ENCODE measurements at places on chromosomes 3 and 15.

DNA sequence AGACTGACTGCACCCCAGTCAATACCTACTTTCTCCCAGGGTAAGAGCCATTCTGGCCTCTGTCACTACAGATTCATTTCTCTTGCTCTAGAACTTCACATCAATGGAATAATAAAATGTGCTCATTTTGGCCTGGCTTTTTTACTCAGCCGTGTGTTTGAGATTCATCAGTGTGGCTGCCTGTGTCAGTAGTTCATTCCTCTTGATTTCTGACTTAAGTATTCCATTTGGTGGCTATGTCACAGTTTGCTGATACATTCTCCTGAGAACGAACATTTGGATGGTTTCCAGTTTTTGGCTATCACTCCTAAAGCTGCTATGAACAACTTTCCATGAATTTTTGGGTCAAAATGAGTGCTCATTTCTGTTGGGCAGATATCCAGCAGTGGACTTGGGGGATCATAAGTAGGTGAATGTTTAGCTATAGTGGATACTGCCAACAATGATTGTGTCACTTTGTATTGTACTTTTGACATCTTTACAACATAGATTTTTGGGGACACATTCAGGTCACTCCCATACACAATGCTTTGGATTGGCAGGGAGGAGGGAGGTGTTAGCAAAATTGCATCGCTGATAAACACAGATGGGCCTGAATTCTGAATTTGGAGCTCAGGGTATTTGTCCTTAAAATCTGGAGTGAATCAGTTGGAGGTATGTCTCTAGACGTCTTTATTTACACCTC lies 19.8 kb upstream of the FAM107A start:
- no peak for DNase-seq

GRCh38 chr3:14245822-14246221 lies 67.2 kb downstream of the LSM3 start:
- DNase-seq, result no peak

DNA sequence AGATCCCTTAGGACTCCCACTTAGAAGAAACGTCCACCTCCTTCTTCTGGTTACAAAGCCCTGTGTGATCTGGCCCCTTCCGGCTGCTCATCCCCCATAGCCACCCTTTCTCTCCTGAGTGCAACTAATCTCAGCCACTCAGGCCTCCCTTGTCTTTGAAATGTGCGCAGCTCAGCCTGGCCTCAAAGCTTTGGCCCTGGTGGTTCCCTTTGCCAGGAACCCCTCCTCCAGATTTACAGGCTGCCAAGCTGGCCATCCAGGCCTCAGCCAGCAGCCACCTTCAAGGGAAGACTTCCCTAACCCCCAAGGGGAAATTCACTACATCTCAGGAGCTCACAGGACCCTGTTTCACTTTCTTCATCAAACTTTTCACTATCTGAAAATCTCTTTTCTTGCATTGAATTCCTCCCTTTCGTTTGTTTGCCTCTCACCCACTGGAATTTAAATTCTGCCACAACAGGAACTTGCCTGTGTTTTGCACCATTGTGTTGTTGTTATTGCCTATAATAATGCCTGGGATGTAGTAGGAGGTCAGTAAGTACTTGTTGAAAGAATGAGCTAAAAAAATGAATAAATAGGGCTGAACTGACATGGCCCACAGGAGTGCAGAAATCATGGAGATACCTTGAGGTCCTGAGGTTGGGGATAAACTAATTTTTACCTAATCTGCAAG lies 109.5 kb upstream of the PFN2 start:
- no peak for DNase-seq

GRCh38 chr3:49803465-49804140 lies 542 bp downstream of the INKA1 start:
- DNase-seq, result peak; percentile 31

GRCh38 chr3:99351122-99351521 lies 287.3 kb upstream of the COL8A1 start:
- no peak for DNase-seq

- no peak for DNase-seq
These were observed 172.6 kb downstream of the RBMS3 start for GRCh38 chr3:29453284-29454001.

- no peak for DNase-seq
These were observed 141.1 kb downstream of the NR1D2 start for GRCh38 chr3:24086206-24086605.

GRCh38 chr15:60580073-60580472 lies 101.1 kb upstream of the ICE2 start:
- DNase-seq, result no peak

GRCh38 chr15:69435985-69436384 lies 16.6 kb upstream of the RPLP1 start:
- DNase-seq, result no peak

GRCh38 chr3:18288243-18288642 lies 136.9 kb downstream of the SATB1 start:
- DNase-seq, result peak; percentile 3

- no peak for DNase-seq
These were observed 43.9 kb upstream of the TMEM158 start for GRCh38 chr3:45269952-45270351.

- no peak for DNase-seq
These were observed at the start of gene CFAP161 for GRCh38 chr15:81133782-81134461. TSS of gene CFAP161 (plus strand) at chr15:81134270. CDS start at chr15:81134330, 60 bp downstream.

DNA sequence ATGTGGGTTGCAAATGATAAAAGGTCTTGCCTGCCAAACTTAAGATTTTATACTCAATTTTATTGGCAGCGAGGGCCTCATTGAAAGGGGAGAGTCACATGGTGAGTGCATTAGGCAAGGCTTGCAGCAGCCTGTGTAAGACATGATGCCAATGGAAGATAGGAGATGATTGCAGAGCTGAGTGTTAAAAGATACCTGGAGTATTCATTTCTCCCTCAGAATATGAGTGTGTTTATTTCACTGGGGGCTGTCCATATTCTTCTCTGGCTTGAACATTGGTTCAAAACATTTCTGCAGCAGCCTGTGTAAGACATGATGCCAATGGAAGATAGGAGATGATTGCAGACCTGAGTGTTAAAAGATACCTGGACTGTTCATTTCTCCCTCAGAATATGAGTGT lies 165.2 kb upstream of the NUDT16 start:
- no peak for DNase-seq

DNA sequence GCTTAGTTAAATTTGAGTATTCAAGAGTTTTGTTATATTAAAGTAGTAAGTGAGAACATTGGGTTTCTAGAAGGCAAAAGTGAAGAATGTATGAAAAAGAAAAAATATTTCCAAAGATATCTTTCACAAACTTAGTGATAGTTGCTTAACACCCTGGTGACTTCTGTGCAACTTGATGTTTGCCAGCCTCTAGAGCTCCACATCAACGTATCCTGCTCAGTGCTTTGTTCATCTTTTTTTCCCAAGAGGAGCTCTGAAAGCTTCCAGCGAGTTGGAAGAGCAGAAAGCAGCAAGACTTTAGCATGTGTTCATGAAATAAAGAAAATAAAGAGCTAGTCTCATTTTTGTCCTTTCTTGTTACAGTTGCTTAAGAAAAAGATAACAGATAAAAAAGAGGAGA lies 225.5 kb downstream of the GRM7 start:
- no peak for DNase-seq

GRCh38 chr3:64414043-64414442 lies 188.8 kb upstream of the PRICKLE2 start:
- DNase-seq, result no peak

DNA sequence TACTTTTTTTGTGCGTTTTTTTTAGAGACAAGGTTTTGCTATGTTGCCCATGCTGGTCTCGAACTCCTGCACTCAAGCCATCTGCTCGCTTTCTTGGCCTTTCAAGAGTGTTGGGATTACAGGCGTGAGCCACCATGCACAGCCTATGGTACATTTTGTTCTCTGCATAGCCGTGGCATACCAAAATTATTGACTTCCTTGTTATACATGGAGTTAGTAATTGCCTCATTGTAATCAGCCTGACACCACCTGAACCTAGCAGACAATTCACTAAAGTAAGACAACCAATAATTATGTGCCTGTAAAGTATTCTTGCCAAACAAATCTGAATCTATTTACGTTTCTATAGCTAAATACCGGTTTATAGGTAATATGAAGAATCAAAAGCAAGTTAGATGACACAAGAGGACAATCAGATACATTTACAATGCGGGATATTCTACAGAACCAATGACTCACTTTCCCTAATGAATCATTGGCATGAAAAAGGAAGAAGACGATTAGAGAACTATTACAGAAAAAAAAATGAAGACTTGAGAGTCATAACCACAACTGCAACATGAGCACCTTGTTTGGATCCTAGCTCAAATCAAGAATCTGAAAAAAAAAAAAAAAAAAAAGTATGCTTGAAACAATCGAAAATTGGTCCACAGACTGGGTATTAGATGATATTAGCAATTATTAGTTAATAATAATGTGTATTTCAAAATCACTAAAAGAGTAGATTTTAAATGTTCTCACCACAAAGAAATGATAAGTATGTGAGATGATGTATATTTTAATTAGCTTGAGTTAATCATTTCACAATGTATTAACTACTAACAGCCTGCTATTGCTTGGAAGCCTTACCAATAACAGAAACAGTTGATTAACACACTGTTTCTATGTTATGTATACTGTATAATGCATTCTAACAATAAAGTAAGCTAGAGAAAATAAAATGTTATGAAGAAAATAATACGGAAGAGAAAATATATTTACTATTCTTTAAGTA lies 7.1 kb downstream of the GUCA1C start:
- no peak for DNase-seq

DNA sequence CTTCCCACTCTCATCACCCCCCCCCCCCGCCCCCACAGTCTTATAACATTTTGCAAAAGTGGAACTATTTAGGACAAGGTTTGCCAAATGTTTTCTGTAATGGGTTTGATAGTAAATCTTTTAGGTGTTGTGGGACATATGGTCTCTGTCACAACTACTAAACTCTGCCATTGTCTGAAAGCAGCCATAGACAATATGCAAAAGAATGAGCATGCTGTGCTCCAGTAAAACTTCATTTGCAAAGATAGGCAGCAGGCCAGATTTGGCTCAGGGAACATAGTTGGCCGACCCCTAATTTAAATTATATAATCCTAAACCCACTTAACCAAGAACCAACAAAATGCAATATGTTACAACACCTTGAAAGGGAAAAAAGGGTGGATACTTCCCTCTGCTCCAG lies 46.4 kb downstream of the TIPARP start:
- no peak for DNase-seq

DNA sequence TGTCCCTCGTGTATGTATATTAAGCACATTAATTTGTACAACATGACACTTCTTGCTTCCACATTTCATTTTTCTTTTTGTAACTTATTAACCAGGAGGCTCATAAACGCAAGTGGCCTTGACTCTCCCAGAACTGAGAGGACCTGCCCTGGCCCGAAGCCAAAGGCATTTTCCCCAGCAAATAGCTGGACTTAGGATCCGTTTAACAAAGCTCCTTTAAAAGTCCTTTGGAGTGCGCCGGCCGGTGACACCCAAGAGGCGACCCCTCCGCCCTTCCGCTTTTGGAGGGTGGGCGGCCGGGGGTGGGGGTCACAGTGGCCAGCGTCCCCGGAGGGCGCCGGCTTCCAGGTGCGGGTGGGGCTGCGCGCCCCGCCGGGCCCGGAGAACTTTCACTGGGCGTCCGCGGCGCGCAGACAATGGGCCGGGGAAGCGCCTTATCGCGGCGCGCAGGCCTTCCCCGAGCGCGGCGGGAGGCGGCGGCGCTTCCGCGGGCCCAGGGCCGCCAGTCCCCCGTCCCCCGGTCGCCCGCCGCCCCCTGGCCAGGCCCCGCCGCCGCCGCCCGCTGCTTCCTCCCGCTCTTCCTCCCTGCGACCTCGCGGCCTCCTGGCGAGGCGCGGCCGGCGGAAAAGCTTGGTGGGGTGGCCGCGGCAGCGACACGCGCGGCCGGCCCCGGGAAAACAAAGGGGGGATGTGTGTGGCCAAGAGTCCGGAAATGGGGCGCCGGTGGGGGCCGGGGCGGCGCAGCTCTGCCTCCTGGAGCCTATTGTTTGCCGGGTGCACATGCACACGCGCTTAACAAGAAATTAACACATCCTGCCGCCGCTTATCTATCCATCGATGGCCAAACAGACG lies 613.4 kb downstream of the MCTP2 start:
- peak; percentile 83 for DNase-seq

- DNase-seq, result no peak
These were observed 108.2 kb upstream of the MBNL1 start for GRCh38 chr3:152160350-152161011.

DNA sequence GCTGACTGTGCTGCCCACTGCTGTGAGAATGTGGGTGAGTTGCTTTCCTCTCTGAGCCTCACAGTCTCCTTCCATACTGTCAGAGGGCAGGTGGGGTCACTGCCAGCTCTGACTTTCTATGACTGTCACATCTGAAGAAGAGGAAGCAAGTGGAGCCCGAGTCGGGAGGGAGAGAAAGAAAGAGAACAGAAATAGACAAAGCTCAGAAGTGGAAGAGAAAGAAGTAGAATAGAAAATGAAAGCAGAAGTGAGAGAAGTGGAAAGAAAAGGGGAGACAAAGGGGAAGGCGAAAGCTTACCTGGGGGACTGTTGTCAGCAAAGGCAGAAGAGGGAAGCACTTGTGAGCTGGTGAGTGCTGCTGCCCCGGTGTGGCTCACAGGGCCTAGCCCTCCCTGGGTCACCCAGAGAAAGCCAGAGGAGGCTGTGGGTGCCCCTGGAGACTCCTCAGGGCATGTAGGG lies 57.9 kb downstream of the EPHB1 start:
- DNase-seq, result no peak

DNA sequence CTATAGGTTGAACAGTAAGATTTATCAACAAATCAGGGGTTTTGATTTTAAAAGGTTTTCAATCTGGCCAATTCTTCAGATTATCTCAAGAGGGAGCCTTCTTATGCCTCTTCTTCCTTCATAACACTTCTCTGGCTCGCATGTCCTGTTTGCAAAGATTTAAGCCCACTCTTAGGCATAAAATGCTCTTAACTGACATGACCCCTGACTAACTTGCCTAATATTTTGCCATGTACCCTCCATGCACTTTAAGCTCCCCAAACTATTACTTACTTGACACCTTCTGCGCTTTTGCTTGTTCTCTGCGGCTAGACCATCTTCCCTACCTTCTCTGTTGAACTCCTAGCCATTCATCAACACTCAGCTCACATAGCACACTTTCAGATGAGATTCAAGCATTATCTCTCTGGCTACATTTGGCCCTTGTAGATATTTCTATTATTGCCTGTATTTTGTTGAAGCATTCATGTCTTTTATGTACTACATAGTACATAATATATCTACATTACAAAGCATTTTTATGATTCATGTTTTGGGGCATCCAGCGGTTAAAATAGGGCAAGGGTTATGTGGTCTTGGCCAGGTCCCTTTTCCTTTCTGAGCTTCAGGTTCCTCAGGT lies 1.0 kb upstream of the ARIH1 start:
- DNase-seq, result no peak

DNA sequence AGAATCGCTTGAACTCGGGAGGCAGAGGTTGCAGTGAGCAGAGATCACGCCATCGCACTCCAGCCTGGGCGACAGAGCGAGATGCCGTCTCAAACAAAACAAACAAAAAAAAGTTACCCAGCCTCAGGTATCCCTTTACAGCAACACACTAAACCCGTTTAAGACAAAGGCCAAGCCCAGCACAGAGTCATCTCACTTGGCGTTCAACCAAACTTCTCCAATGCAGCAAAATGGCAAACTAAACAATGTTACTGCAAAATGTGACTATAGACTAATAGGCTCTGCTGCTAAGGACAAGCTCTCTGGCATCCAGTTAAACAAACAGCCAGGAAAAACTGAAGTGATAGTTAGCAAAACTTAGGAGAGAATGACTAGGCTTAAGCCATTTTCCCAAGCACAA lies 6.4 kb upstream of the FAM219B start:
- no peak for DNase-seq

GRCh38 chr3:193589129-193589528 lies 3.9 kb upstream of the OPA1 start:
- DNase-seq, result no peak
